ENCODE measurements at places on chromosomes 11 and 22.

DNA sequence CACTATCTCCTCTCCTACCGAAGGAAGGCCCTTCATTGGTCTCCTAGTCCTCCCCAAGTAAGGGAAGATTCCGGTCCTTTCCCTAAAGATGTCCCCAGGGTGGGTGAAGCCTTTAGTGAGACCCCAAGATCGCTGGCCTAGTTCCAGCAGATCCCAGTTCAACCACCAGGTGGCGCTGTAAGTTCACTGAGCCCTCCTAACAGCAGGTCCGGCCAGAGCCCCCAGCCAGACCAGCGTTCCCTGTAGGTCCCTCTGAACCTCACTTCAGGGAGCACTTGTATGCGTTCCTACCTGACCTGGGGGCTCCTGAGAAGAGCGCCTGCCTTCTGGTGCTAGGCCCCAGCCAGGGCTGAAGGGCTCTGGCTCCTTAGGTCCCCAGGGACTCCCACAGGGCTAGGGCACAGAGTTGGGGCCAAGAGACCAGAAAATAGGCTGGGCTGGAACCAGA, 38.1 kb downstream of the LMO1 start:
- DNase-seq = peak; percentile 77

DNA sequence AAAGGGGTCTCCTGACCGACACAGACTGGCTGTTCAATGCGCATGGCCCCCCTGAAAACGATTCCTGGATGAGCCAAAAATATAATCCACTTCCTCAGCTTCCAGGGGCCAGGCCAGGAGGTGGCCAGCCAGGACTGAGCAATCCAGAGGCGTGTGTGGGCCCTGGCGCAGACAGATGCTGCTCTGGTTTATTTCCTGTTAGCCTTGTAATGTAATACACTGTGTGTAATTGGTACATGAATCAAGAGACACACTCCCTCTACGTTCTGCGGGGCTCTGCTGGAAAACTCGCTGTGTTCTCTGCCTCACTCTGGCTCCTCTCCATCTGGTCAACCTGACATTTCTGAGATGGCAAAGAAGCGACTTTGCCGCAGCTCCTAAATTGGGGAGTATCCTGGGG, 26.3 kb upstream of the ISX start:
- no peak for DNase-seq

DNA sequence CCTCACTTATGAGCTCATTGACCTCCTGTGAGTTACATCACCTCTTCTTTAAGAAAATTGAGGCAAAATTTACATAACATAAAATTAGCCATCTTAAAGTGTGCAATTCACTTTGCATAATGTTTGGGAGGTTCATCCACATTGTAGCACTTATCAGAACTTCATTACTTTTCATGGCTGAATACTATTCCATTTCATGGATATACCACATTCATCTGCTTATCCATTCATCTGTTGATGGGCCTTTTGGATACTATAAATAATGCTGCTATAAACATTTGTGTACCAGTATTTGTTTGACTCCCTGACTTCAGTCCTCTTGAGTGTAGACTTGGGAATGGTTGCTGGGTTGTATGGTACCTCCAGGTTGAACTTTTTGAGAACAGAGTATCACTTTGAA, 103.4 kb downstream of the TP53I11 start:
- no peak for DNase-seq

DNA sequence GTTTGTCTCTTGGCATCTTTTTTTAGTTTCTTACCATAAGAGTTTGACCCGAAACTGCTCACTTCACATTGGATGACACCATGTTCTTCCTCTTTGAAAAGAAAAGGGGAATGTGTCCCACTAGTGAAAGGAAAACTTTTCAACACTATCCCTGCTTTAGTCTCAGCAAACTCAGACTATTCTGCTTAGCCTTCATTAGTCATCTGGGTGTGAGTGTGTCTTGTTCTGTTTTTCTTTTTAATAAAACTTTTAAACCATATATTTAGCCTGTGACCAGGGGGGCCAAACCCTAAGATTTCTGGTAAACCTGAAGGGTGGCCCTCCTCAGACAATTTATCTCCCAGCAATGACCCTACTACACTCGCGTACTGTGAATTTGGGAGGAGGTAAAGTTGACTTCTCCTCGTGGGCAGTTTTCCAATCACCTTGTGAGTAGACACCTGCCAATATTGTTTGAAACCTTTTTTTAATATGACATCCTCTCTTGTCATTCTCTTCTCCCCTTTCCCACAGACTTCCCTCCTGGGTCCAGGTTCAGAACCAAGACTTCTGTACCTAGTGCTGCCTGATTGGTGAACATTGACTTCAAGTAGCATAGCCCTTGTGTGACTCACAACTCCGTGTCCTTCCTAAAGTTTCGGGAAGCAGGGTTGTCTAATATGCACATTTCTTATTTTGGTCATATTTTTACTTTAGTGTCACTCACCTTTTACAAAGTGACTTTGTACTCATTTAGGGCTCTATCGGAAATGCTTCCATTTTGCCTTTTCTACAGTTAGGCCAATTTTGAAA, 39.9 kb downstream of the DBX1 start:
- no peak for DNase-seq

DNA sequence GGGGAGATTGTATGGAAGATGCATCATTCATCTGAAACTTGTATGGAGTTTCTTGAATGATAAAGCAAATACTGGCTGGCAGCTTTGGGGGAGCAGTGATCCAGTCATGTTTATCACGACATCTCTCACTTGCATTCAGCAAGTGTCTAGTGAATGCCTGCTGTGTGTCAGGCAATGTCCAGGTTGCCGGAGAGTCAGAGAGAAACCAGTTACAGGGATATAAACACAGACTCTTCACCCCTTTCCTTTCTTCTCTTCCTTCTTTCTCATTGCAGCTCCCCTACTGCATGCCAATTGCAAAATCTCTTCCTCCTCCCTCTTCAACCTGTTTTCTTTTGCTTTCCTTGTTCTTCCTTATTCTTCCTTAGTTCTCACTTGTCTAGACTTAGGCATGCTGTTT, 206.6 kb upstream of the SEZ6L start:
- DNase-seq = no peak

All from stimulated activated CD4-positive, alpha-beta T cell treated with anti-CD3 and anti-CD28 coated beads, Interleukin-2, amount 100 ng/mL, for 24 hours (primary cell).